Right kidney (tissue), 9 donors: ENCODE measurements at places on chromosomes 6 and 20.

DNA sequence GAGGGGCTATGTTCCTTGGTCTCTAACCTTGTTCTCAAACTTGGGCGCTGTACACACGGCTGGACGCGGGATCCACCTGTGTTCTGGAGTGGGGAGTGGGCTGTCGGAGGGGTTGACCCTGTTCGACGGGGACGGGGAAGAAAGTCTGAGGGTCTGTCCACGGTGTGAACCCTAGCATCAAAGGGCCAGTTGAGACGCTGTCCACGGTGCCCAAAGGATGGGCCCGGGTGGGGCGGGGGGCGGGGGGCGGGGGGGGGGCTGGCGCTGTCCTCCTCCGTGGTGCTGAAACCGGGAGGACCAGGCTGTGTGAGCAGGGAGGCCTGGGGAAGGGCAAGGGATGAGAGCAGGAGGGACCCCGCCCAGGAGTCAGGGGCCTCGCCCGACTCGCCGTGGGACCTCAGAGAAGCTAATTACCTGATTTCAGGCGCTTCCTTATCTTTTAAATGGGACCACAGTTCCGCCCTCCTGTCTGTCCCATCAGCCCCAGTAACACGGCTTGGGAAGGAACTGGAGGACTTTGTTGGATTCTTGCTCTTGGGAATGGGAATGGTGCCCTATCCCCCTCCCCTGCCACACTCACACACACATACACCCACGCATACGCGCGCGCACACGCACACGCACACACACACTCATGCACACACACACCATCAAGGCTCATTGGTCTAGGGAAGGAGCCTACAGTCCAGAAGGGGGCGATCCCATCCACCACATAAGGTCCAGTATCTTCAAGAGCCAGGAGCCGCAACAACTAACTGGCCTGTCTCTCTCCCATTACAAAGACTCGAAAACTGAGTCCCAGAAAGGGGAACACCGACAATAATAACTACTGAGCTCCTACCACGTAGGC lies 1.0 kb upstream of the VSTM2L start:
- peak; percentile 59 for DNase-seq

- DNase-seq: no peak
These were observed 516.2 kb downstream of the PKHD1 start for GRCh38 chr6:51571168-51571567.

GRCh38 chr6:20632696-20633095 lies 98.4 kb downstream of the CDKAL1 start:
- DNase-seq: no peak

DNA sequence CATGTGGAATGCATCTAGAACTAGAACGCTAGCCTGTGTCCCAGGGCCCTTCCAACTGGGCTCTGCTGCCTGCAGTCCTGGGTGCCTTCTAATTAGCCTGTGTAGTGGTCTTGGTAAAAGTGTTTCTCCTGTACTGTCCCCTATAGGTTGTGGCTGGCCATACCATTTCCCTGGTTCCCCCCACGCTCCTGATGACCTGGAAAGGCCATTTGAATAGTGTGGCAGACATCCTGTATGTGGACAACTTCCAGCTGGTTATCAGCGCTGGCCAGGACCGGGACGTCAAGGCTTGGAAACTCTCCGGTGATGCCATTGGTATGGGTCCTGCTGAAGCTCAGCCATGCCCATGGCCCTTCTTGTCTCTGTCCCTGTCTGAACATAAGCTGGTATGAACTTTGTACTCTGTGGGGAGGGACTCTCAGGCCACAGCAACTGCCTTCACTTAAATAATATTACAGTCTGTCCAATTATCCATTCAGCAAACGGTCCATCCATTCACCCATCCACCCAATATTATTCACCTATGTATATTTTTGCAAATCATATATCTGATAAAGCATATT lies 60.7 kb downstream of the SUN5 start:
- DNase-seq: no peak

GRCh38 chr20:49845060-49845459 lies 32.4 kb downstream of the SLC9A8 start:
- no peak for DNase-seq

GRCh38 chr20:19929481-19930145 lies 87.5 kb upstream of the NAA20 start:
- DNase-seq: no peak
